Stimulated activated CD4-positive, alpha-beta T cell treated with anti-CD3 and anti-CD28 coated beads, Interleukin-1b, Interleukin-23, amount 100 ng/mL, for 1 hour (primary cell): ENCODE measurements at places on chromosomes 3 and 15.

DNA sequence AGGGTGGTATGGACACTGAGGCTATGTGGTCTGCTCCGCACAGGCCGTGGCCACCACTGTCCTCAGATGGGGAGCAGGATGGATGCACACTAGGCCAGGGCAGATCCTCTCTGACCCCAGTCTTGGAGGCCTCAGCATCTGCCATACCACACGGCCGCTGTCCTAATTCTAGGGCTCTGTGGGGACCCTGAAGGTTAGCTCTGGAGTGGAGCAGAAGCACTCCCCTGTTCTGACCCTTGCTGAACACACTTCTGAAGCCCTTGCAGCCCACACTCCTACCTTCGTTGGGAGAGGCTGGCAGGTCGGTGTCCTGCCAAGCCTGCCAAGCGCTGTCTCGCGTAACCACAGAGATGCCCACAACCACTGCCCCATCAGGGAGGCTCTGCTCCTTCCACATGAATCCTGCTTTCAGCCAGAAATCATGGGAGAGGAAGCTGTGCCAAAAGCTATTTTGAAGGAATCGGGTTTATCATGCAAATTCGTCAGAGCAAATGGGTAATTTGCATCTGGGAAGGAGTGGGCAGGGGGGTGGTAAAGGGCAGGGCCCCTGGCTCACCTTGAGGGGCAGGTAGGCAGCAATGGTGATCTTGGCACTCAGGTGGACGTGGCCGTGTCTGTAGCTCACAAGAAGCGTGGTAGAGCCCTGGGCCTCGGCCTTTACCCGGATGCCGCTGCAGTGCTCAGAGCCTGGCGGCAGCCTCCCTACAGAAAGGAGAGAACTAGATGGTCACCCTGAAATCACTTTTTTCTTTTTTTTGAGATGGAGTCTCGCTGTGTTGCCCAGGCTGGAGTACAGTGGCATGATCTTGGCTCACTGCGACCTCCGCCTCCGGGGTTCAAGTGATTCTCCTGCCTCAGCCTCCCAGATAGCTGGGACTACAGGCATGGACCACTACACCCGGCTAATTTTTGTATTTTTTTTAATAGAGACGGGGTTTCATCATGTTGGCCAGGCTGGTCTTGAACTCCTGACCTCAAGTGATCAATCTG is 54.4 kb downstream of the NUP210 start:
- DNase-seq = no peak

DNA sequence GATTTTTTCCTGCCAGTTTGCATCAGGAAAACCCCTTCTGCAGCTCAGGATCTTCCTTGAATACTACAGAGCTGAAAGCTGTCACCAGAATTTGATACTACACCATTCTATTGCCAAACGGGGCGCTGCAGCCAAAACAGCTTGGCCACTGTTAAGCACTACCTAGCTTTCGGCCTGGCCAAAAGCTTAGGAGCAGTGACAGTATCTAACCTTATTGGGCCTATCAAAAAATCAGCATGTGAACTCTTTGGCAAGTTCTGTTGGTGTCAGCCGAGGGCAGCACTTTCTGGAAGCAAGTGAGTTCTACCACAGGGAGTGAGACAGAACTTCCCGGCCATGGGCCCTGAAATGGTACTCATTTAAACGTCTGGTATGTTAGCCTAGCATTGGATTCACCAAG is 16.1 kb upstream of the GYG1 start:
- no peak for DNase-seq

- DNase-seq = no peak
Measured at GRCh38 chr3:118765636-118766305, 268.9 kb downstream of the IGSF11 start.

DNA sequence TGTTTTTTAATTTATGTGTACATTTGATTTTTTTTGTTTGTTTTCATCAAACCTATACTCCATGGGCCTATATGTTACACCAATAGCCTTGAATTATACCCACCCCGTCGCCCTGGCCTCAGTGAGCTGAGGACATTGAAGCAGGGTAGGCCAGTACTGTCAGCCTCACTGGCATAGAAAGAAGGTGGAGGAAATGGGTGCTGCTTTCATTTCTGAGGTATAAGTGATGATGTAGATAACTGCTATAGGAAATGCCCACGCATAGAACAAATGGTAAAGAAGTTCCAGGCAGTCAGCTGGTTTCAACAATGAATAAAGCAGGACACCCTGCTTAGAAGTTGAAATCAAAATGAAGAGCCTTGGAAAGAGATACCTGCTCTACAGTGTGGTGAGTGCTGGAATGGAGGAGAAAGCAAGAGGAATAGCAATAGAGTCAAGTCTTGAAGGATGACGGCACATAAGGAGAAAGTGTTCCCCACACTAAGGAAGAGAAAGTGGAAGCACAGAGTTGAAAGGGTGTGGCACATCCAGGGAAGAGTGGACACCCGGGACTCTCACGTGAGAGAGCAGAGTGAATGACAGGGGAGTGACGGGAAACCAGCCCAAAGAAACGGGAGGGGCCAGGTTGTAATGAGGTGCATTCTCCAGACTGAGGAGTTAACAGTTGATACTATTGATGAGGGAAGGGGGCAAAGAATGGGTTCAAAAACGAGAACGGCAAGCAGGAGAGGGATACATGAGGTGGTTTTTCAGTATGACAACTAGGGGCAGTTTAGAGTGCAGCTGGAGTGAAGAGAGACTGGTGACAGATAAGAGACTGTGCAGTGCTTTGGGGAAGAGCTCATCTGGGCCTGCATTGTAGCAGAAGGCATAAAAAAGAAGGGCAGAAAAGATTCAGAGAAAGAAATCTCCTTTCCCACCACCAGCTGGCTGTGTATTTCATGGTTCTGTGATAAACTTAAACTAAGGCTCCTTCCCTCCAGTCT is 70.5 kb downstream of the KLHL25 start:
- no peak for DNase-seq

DNA sequence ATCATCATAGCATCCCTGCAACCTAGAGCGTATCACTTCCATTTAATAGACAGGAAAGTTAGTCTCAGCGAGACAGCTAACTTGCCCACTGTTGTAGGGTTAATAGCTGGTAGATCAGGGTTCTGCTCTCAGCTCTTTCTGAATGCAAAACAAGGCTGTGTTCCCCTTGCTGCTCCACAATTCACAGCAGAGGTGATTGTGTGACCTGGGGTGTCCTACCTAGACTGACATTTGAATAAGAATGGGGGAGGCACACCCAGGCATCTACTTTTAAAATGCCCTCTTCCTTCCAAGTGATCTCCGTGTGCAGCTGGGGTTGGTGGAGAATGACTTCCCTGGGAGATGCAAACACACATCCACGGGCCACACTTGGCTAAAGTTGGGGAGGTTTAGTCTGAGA is 43.0 kb upstream of the CACNA2D3 start:
- no peak for DNase-seq

GRCh38 chr3:141115789-141116541 is 64.8 kb downstream of the SPSB4 start:
- DNase-seq = no peak

- DNase-seq = no peak
Measured at GRCh38 chr3:195104340-195104739, 166.6 kb downstream of the XXYLT1 start.

- DNase-seq = no peak
Measured at GRCh38 chr3:140706360-140706759, 28.5 kb downstream of the TRIM42 start.
